ENCODE measurements at places on chromosomes 3 and 15.

DNA sequence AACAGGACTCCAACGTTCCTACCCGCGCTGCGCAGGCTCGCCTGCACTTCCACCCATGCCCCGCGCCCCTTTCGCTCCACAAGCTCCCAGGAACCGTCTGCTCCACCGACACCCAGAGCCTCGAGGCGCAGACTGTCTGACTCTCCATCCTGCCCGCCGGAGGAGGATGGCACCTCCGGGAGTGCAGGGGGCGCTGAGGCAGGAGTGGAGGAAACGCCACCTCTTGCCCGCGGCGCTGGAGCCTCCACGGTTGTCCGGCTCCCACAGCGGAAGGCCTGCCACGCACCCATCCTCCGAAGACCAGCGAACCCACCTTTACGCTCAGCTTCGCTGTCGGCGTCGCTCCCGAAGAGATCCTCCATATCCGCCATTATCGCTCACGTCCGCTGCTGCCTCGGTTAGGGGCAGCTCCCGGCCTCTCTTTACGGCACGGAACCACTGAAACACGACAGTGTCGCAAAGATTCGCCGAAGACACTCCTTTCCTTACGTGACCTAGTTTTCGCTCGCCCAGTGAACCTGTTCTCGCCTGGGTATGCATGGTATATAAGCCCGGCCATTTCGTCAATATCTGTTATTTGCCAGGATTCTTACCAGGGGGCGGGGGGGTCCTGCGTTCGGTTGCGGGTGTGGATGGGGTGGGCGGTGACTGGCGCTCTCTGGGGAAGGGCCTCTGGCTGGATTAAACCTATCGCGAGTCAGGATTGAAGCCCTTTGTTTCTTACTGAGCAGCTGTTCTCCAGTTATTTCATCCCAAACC is at the start of gene LEO1:
TSS of gene LEO1 (minus strand) at position 404 of the 759 bp plus-strand sequence. CDS start at position 371, 33 bp downstream.
- peak; percentile 88 for DNase-seq

- no peak for DNase-seq
These were observed 14.5 kb upstream of the STAC start for GRCh38 chr3:36365829-36366228.

DNA sequence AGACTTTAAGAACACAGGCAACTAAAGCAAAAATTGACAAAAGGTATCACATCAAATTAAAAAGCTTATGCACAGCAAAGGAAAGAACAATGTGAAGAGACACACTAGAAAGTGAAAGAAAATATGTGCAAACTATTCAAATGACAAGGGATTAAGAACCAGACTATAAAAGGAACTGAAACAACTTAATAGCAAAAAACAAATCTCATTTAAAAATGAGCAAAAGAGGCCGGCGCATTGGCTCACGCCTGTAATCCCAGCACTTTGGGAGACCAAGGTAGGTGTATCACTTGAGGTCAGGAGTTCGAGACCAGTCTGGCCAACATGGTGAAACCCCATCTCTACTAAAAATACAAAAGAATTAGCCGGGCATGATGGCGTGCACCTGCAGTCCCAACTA is 14.4 kb downstream of the NGLY1 start:
- DNase-seq, result peak; percentile 34

DNA sequence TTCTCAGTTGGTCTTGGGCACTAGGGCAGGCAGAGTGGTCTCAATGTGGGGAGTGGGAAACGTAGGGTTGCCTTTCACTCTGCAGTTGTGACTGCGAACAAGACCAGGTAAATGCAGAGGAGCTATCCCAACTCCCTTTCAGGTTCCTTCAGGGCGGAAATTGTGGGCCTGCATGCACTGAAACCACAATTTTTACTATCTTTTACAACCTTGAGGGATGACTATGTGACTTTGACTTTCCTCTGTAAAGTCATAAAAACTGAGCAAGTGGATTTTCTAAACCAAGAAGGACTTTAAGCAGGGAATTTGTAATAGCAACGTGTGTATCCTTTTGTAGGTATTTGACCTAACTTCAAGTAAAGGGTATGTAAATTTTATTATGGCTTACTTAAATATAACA is 171.4 kb upstream of the CADPS start:
- no peak for DNase-seq

GRCh38 chr3:148748283-148748682 is 50.6 kb downstream of the AGTR1 start:
- DNase-seq, result no peak

DNA sequence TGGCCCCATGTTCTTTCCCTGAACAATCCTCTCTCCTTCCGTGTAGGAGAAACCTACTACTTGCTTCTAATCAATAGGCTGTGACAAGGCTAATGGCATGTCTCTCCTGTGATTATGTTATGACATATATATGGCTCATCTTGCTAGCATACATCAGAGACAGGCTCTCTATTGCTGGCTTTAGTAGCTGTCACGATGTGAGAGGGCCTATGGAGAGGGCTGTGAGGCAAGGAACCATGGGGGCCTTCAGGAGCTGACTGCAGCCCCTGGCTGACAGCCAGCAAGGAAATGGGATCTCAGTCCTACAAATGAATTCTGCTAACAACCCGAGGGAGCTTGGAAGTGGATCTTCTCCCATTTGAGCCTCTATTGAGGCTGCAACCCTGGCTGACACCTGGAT is 96.3 kb downstream of the EOMES start:
- no peak for DNase-seq

DNA sequence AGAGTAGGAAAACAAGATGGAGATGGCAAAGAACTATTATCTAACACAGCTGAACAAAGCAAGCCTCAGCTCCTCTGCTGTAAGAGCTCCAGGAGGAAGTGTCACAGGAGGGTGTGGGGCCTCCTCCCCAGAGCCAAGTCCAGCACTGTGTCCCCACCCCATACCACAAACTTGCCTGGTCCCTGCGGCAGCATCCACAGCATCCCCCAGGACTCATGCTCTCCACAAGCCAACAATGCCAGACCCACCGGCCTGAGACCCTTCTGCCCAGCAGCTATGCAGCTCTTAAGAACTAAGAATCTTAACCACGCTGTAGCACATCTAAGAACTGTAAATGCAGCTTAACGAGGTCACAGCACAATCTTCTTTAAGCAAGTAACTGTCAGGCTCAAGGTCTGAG is 9.1 kb downstream of the RBM15B start:
- DNase-seq, result no peak

Data from GM06990 (cell line).